ENCODE measurements at places on chromosomes 1 and 21. TPM values are rescaled to one million over a fixed set of nuclear protein-coding genes. Genes with fewer than 3 reads are reported as not detected.
A peak's percentile ranks its signal among the peaks of the same experiment; 100 is the strongest.

GRCh38 chr1:14439015-14439414 lies 159.5 kb upstream of the KAZN start:
- no peak for DNase-seq

GRCh38 chr1:41739061-41739955 lies 179.4 kb downstream of the HIVEP3 start:
- peak; percentile 80 for DNase-seq

The FCGR3B gene
- total RNA-seq: not detected

- DNase-seq: no peak
Observed at GRCh38 chr1:73907051-73907450, 290.9 kb downstream of the LRRIQ3 start.

The GPR37L1 gene
- not detected for total RNA-seq

The CRYZ gene
- 84.6 TPM for total RNA-seq

The CALML6 gene
- 0.11 TPM for total RNA-seq

GRCh38 chr1:55876276-55877060 lies 661.3 kb upstream of the USP24 start:
- no peak for DNase-seq

The HES3 gene
- total RNA-seq: not detected

- no peak for DNase-seq
Observed at GRCh38 chr1:206679738-206680211, 4.9 kb upstream of the MAPKAPK2 start.

DNA sequence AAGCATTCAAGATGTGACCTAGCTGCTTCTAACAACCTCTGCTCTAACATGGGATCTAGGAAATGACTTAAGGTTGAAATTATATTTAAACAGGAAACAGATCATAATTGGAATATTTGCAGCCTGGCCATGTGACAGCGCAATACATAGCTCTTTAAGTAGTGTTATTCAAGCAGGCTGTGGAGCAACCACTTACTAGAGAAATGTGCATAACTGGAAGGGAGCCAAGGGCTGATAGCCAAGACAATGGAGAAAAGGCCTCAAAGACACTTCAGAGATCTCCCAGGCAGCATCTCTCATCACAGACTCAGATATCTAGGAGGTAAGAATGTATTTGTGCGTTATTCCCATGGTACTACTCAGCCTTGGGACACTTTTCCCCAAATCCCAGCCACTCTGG lies 823.0 kb upstream of the PRMT6 start:
- no peak for DNase-seq

The KRTAP7-1 gene
- not detected for total RNA-seq

DNA sequence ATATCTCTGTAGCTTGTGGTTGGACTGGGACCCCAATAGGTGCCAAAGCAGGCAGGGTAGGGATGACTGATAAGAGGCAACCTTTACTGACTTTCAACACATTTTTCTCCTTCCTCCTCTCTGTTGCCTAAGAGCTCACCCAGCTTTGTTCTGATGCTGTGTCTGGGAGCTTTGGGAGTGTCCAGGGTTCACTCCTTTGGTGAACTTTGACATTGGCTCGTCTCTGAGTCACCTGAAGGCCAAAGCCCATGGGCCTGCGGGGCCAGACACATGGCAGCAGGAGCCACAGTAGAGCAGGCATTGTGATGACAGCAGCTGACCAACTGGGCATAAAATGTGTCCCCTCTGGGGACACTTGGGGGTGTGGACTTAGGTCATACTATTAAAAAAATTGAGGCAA lies 99.5 kb upstream of the ZNF644 start:
- DNase-seq: no peak

The XCL2 gene
- not detected for total RNA-seq

- DNase-seq: no peak
Observed at GRCh38 chr1:182235604-182235951, 156.0 kb downstream of the GLUL start.

GRCh38 chr1:226806988-226807387 lies 63.4 kb upstream of the PSEN2 start:
- DNase-seq: no peak

The NUAK2 gene
- 0.64 TPM for total RNA-seq

GRCh38 chr1:212470059-212470458 lies 37.3 kb downstream of the NENF start:
- DNase-seq: peak; percentile 94

The GLIS1 gene
- total RNA-seq: 3.7 TPM

The ASTN1 gene
- not detected for total RNA-seq

The LYST gene
- total RNA-seq: 2.4 TPM

The OR6N1 gene
- total RNA-seq: not detected

GRCh38 chr1:28456078-28456477 lies 49.8 kb upstream of the RCC1 start:
- peak; percentile 71 for DNase-seq

The PFKL gene
- 166 TPM for total RNA-seq

DNA sequence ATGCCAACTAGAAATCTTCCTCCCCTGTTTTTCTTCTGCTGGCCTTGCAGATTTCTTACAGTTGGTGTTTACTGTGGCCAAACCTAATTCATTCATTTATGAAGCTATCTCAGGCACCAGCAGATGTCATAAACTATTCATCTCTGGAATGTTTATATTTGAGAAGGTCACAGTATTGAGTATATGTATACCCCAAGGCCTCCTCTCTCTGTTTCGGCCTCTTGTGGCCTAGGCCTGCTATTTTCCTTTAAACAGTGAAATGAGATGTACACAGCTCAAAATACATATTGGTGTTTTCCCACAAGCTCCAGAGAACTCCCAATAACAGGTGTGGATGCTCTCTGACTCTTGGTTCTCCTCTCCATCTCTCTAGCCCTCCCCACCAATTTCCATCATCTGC lies 520.7 kb upstream of the CAMK1G start:
- no peak for DNase-seq

DNA sequence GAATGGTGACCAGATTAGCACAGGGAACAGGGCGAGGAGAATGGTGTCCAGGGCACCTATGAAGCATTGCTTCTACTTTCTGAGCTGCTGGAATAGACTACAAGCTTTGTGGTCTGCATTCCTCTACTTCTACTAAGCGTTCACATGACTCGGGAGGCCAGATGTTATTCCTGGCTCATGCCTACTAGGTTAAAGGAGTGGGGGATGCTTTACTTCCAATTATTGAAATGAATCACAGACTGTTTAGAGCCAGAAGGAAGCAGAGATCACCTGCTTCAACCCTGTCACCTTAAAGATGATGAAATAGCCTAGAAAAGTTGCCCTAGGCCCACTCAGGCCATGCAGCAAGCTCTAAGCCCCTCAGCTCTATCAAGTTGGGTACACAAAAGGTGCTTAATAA lies 633.5 kb downstream of the KIF26B start:
- peak; percentile 95 for DNase-seq

DNA sequence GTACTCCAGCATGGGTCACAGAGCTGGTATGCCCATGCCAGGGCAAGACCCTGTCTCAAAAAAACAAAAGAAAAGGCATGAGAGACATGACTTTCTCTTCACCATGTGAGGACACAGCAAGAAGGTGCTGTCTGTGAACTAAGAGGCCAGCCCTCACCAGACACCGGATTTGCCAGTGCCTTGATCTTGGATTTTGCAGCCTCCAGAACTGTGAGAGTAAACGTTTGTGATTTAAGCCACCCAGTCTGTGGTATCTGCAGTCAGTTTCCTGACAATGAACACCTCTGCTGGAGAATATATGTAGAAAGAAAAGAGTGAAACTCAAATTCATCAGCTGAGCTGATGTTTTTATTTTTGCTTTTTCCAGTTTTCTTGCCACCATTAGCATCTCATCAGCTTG lies 166.3 kb upstream of the RAB4A start:
- no peak for DNase-seq

GRCh38 chr1:59499943-59500569 lies 203.2 kb downstream of the FGGY start:
- no peak for DNase-seq

DNA sequence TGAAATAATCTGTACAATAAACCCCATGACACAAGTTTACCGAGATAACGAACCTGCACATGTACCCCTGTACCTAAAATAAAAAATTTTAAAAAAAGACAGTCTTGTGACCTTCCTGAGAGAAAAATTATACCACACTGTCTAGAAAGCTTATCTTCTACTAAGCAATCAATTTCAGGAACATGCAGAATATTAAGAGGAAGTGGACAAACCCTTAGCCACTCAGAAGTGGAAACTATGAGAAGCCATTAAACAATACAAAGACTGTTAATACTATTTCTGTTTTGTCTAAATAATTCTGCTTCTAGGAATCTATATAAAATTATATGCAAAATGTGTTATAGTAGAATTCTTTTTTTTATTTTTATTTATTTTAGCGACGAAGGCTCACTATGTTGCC lies 93.9 kb downstream of the ADAMTS1 start:
- DNase-seq: no peak

DNA sequence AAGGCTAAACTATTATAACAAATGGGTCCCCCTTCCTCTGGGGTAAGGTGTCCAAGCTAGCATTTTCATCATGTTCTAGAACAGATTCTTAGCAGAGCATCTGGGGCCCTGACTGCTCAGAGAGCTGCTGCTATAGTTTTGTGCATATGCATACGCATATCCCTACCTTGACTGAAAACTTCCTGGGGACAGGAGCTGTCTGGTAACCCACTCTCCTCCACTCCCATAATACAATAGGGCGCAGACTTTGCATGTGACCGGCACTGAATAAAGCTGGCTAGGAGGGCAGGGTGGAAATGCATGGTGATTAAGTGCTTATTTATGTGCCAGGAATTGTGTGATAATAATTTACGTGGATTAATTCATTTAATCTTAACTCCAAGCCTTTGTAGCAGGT lies 11.6 kb downstream of the TRAF5 start:
- DNase-seq: no peak

The TMPRSS15 gene
- not detected for total RNA-seq

DNA sequence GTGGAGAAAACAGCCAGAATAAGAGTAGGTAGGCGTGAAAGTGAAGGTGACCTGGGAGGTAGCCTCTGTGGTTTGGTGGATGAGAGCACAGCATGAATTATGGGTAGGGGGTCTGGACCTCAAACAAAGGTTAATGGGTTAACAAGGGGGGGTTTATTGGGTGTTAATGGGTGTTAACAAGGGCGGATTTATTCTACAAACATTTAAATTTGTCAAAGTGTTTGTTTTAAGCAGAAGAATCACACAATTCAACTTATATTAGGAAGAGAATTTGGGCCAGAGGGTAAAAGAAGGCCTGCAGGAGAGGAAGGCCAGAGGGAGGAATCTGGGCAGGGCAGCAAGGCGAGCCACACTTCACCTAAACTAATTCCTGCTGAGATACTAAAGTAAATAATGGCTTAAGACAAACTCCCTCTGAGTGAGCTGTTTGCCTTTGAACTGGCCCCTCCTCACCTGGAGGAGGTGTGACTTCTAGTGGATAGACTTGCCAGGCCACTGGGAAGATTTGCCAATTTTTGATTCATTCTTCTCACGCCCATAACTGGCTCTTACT lies 191.7 kb downstream of the GIPC2 start:
- no peak for DNase-seq

The TMEM81 gene
- total RNA-seq: 1.4 TPM

DNA sequence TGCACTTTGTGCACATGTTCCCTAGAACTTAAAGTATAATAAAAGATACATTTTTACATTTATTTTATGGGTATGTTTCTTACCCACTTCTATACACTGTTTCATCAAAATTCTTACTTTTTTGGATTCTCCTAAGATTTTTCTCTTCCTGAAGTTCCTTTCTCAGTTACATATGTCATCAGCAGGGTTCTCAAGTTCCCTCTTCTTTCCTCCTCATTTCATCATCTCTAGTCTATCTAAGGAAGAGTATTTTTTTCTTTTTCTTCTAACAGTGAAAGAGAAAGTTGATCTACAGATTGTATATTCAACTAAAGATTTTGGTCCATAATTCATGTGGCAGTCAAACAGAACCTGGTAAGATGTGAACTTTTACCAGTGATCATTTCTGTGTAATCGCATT lies 41.2 kb upstream of the CYYR1 start:
- DNase-seq: no peak
